ENCODE measurements at places on chromosomes 7 and 10.
A peak's percentile ranks its signal among the peaks of the same experiment; 100 is the strongest.

GRCh38 chr7:24931844-24932243 is 48.1 kb downstream of the OSBPL3 start:
- DNase-seq = no peak

DNA sequence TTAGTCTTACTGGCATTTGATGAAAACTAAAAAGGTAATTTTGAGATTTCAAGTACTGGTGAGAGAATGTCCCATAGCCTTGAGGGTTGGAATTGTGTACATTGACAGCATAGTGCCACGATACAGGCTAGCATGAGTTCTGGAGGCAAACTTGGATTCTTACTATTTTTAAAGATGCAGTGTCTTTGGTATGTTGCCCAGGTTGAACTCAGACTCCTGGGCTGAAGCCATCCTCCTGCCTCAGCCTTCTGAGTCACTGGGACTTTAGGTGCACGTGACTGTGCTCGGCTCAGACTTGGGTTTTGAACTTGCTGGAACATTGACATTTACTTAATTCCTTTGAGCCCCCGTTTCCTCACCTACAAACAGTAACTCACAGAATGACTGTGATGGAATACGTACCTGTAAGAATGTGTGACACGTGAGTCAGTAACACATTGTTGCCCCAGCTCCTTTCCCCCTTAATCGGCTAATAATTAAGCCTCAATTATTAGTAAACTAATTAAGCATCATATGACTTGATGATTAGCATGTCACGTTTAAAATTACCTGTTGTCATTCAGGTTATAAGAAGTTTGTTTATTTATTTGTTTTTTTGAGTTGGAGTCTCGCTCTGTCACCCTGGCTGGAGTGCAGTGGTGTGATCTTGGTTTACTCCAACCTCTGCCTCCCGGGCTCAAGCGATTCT is 10.6 kb downstream of the DNAJB6 start:
- DNase-seq = no peak

GRCh38 chr7:45684910-45685618 is 110.9 kb downstream of the ADCY1 start:
- DNase-seq = no peak

- DNase-seq = no peak
Measured at GRCh38 chr7:79529881-79530235, 76.4 kb upstream of the MAGI2 start.

- no peak for DNase-seq
Measured at GRCh38 chr7:150415161-150416153, 35.0 kb upstream of the GIMAP8 start.

DNA sequence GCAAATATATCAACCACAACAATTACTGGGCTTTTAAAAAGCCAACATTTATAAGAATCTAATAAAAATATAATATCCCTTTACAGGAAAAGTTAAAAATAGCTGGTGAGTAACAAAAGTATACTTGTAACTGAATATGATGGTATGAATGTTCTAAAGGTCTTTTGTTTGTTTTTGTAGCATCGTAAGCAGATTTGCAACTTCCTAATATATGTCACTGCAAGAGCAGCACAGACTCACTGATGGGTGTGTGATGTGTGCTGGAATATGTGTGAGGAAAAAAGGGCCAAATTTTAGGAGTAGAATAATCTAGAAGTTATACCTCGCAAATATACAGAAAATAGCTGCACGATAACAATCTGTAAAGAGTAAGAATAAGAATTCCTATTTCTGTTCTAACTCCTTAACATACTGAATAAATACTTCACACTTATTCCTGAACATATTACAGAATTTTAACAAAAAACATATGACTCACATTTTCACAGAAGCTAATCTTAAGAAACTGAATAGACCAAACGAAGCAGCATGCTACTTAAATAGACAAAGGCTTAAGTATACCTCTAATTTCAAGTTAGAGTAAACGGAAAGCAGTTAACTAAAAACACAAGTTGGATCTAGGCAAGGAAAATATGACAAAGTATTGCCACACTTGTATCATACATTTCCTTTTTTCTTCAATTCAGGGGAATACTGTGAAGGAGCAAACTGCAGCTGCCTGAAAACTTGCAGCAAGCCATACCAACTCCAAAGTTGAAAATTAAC is 9.6 kb downstream of the ETV1 start:
- no peak for DNase-seq

- no peak for DNase-seq
Measured at GRCh38 chr10:64038107-64038506, 516.9 kb downstream of the REEP3 start.

DNA sequence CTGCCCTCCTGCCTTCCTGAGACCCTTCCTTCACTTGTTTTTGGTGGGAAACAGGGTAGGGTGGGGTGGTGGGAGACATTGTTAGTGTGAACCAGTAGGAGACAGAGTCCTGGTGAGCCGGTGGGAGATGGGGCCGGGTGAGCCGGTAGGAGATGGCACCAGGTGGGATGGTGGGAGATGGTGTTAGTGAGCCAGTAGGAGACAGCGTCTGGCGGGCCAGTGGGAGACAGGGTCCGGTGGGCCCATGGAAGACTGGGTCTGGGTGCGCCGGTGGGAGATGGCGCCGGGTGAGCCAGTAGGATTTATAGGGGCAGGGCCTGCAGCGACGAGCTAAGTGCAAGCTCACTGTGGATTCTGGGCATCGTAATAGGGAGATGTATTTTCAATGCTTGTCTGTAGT is 116.8 kb downstream of the TRRAP start:
- DNase-seq = no peak

- peak; percentile 9 for DNase-seq
Measured at GRCh38 chr10:112985690-112986543, 35.9 kb downstream of the TCF7L2 start.

GRCh38 chr7:155919391-155920067 is 107.3 kb upstream of the SHH start:
- DNase-seq = no peak

Data from naive B cell (primary cell).